ENCODE measurements at places on chromosomes 13 and 19.
A peak's percentile ranks its signal among the peaks of the same experiment; 100 is the strongest.

DNA sequence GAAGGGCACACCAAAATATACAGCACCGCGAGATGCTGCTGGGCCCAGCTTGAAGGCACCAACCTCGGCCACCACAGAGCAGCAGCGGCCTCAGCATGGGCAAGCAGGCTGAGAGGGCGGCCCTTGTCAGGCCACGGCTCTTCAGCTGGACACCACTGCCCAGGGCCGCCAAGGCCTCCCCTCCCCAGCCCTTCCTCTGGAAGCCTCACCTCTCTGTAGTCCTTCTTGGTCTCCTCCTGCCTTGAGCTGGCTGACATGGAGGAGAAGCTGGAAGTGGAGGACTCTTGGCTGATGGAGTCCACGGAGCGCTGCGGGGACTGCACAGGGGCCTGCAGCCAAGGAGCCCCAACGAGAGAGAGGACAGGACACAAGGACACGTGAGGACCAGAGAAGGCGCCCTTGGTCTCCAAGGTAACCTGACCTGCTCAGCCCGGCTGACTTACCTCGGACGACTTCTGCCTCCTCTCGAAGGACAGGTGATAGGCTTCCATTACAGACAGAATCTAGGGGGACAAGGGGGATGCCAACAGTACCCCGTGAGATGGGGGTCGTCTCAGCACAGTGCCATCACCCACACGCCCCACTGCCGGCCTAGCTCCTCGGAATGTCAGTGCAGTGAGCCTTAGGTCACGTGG lies 38.2 kb downstream of the PDCD5 start:
- no peak for DNase-seq

DNA sequence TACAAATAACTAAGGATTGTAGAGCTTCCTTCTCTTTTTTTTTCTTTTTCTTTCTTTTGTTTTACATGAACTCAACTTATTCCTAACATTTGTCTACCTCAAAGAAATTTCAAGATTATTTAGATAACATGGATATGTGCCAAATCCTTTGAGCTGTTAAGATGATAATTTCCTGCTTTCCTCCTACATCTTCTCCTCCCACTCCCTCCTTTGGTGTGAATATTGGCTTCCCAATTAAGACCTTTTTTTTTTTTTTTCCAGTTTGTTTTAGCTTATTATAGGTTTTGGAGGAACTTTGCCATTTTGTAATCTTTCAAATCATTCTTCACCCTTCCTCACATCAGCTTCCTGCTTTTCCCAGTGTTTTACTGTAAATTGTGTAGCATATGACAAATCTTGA lies 10.6 kb downstream of the NHLRC3 start:
- no peak for DNase-seq

DNA sequence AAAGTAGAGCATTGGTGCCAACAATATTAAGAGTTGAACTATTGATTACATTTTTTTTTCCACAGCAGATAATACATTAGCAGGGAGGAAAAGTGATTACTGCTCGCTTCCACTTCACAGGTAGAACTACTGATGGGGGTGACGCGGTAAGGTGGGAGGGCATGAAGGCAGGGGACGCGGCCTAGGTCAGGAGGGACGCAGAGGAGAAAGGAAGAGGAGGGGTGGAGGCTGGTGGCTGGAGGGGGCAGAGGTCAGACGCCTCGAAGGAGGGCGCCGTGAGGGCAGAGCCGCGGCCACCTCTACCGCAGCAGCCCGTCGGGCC lies 287 bp upstream of the B3GLCT start:
- DNase-seq, result no peak

GRCh38 chr19:56839652-56840450 lies 675 bp downstream of the PEG3 start:
- DNase-seq, result no peak

- peak; percentile 22 for DNase-seq
Measured at GRCh38 chr19:39679791-39680168, 24.1 kb downstream of the LGALS16 start.

- DNase-seq, result peak; percentile 25
Measured at GRCh38 chr13:48505597-48506091, 27.2 kb downstream of the RCBTB2 start.

DNA sequence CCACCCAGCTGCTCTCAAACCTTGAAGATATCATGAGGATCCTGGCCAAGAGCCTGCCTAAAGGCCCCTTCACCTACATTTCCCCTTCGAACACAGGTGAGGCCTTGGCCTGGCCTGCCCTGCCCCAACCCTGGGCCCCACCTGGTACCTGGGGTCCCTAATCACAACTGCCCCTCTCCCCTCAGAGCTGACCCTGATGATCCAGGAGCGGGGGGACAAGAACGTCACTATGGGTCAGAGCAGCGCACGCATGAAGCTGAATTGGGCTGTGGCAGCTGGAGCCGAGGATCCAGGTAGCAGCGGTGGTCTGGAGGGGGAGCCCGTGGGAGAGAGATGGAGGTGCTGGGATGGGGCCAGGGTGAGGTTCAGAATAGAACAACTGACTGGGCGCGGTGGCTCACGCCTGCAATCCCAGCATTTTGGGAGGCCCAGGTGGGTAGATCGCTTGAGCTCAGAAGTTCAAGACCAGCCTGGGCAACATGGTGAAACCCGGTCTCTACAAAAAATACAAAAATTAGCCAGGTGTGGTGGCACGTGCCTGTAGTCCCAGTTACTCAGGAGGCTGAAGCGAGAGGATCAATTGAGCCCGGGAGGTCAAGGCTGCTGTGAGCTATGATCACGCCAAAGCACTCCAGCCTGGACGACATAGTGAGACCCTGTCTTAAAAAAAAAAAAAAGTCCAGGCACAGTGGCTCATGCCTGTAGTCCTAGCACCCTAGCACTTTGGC lies 17.5 kb downstream of the DDX39A start:
- DNase-seq, result no peak

GRCh38 chr19:47226426-47227351 lies 4.3 kb downstream of the BBC3 start:
- DNase-seq, result no peak

- DNase-seq, result no peak
Measured at GRCh38 chr19:11281356-11282049, 14.5 kb upstream of the TSPAN16 start.

DNA sequence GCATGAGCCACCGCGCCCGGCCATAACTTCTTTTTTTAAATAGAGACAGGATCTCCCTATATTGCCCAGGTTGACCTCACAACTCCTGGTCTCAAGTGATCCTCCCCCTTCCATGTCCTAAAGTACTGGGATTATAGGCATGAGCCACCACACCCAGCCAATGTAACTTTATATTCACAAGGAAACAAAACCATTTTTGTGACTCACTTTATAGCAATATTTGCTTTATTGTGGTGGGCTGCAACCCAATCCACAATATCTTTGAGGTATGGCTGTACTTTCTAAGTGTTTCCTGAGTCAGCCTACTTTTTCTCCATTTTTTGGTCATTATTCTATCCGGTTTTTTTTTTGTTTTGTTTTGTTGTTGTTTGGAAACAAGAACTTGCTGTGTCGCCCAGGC lies 7.9 kb upstream of the ZIM3 start:
- DNase-seq, result no peak

GRCh38 chr19:55304279-55304978 lies 20.6 kb downstream of the BRSK1 start:
- no peak for DNase-seq

- DNase-seq, result no peak
Measured at GRCh38 chr13:48625413-48626076, 28.2 kb upstream of the CYSLTR2 start.

DNA sequence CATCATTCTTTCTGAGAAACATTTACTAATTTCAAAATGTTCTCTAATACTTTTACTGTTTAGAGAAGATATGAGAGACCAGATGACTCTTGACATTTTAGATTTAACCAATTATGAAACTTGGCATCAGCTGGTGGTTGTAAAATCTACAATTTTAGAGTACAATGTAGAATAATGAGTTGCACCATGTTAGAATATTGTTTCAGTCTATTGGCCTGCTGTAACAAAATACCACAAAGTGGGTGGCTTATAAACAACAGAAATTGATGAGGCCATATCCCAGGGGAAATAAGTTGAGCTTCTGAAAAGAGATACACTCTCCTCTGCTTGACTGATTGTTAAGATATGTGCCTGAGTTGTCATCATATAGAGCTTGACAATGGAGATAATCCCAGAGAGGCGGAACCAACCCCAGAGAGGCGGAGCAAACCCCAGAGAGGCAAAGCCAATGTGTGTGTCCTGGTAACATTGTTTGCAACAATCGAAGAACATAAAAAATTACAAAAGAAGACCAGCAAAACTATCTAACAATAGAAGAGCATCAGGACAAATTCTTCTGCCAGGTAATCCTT lies 373.0 kb upstream of the SLITRK1 start:
- no peak for DNase-seq

DNA sequence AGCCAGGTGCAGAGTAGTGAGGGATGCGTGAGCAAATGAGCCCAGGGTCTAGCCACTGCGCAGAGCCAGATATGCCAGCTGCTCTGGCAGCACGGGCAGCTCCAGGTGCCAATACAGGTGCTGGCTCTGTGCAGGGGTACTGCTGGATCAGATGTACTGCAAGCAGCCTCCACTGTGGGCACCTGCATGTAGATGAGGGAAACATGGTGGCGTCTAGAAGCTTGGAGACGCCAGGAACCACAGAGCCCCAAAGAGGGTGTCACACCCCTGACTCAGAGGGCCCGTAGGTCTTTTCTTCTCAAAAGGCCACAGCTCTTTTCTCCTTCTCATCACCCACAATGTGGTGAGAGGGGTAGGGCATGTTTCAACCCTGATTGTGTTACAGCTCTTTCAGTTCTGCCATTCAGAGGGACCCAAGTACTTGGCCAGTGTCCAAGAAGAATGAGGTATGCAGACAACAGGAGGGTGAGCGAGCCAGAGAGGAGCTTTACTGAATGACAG lies 244.4 kb upstream of the SLITRK1 start:
- no peak for DNase-seq

DNA sequence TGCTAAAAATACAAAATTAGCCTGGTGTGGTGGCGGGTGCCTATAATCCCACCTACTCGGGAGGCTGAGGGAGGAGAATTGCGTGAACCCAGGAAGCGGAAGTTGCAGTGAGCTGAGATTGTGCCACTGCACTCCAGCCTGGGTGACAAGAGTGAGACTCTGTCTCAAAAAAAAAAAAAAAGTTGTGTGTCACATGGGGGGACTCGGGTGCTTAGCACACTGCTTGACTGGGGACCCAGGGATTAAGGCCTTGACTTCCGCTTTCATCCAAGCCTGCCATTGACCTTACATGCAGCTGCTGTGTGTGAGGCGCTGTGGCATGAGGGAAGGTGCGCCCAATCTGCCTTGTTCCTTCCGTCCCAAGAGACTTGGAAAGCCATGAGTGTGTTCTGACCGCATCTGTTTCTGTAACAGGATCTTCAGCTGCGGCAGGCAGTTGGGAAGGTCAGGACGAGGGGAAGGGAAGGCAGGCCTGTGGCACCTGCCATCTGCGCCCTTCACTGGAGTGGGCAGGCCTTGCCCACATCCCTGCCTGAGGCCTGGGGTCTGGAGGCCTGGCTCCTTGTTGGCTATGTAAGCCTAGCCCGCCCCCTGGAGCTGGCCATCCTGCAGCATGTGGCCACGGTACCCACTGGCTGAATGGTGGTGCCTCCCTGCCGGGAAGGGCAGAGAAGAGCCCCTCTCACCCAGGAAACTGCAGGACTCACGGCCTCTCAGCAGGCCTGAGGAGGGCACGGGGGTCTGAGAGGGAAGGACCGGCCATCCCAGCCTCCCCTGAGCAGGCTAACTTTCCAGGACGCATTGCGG lies 23.0 kb downstream of the PPP1R37 start:
- no peak for DNase-seq

DNA sequence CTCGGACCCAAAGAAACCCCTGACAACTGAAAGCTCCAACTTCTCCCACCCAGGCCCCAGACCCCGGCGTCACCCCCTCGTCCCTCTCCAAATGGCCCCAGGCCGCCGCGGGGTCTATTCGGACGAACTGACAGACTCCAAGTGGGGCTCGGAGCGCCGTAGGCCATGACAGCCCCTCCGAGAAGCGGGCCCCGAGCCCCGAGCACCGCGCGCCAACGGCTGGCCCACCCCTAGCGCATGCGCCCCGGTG lies 360 bp downstream of the DDX39A start:
- no peak for DNase-seq

- no peak for DNase-seq
Measured at GRCh38 chr13:80359778-80360452, 19.0 kb upstream of the SPRY2 start.

GRCh38 chr19:11422163-11423065 lies 3.3 kb upstream of the RGL3 start:
- DNase-seq, result peak; percentile 30

All from activated CD4-positive, alpha-beta T cell treated with anti-CD3 and anti-CD28 coated beads, Interleukin-2, amount 50 U/mL, for 4 hours (primary cell).